CD4-positive, alpha-beta T cell (primary cell): ENCODE measurements at places on chromosomes 2 and 18.

GRCh38 chr2:174325373-174326160 lies 9.2 kb upstream of the SP9 start:
- peak overlapping the region; percentile 47 for H3K4me3 ChIP-seq
- no peak for DNase-seq
- no peak overlapping the region for H3K27ac ChIP-seq
- peaks cover 75% of the 10 kb centered on the region for H3K27me3 ChIP-seq
- H3K36me3 ChIP-seq: no peaks in the 10 kb centered on the region
- peaks cover 31% of the 10 kb centered on the region for H3K4me1 ChIP-seq

GRCh38 chr2:118221536-118222272 lies 133.4 kb downstream of the INSIG2 start:
- H3K27ac ChIP-seq: no peak overlapping the region
- H3K27me3 ChIP-seq: peaks cover 42% of the 10 kb centered on the region
- DNase-seq: no peak
- no peak overlapping the region for H3K4me3 ChIP-seq
- no peaks in the 10 kb centered on the region for H3K36me3 ChIP-seq
- peaks cover 19% of the 10 kb centered on the region for H3K4me1 ChIP-seq

DNA sequence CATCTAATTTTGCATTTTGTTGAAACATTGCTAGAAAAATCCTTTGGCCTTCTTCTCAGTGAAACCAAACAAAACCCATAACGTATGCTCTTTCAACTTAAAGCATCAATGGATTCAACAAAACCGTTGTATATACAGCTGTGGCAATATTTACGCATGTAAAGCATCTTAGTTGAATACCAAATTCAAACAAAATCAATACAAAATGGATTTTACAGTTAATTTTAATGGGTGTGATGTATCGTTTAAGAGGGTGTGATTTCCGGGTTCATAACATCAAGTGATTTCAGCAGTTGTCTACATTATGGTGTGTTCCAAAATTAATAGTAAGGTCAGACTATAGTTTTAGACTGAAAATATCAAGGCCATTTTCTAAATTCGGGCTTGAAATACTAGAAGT lies 198.2 kb downstream of the TGIF1 start:
- H3K36me3 ChIP-seq: no peaks in the 10 kb centered on the region
- no peaks in the 10 kb centered on the region for H3K27me3 ChIP-seq
- no peak for DNase-seq
- H3K4me3 ChIP-seq: no peak overlapping the region

DNA sequence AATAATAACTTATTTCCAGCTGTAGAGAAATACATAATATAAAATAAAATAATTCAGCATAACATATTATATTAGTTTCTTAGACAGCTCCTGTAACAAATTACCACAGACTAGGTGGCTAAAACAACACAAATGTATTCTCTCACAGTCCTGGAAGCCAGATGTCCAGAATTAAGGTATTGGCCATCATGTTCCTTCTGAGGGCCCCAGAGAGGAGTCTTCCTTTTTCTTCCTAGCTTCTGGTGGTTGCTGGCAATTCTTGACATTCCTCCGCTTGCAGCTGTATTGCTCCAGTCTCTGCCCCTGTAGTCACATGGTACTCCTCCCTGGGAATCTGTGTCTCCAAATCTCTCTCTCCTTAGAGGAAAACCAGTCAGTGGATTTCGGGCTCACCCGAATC lies 146.8 kb downstream of the RBM43 start:
- H3K27ac ChIP-seq: no peak overlapping the region
- H3K27me3 ChIP-seq: peaks cover 7% of the 10 kb centered on the region
- H3K4me3 ChIP-seq: no peak overlapping the region
- DNase-seq: no peak
- H3K36me3 ChIP-seq: no peaks in the 10 kb centered on the region

DNA sequence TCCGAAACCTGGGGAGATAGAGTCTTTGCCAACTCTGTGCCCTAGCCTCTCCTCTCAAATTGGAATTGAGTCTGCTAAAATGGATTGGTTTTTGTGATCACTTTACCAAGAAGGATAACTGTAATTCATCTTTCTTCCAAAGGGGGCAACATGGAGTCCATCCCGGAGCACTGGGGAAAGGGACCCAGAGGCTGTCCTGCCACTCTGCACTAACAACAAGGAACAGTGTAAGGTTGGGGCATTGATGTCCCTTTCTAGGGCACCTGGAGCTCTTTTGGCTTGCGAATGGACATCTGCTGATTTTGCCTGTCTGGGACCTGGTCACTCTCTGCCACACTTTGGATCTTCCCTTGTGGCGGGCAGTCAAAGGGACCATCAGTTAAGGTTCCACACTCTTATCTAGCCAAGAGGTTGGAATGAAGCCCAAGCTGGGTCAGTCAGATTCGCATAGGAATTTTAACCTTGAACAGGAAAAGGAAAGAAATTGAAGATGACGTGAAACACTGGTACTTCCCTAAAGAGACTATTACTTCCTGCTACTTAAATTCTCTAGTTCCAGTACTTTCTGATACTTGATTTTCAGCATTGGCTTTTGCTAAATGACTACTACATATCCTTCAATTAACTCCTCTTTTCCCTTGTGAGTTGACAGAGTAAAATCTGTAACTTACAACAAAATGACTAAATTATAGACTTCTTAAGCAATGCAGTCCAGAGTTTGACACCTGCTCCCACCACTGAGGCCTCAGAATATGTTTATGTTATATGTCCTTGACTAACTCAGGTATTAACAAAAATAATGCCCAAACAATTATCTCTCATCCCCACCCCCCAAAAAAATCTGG lies 64.7 kb upstream of the KLF7 start:
- no peak overlapping the region for H3K4me3 ChIP-seq
- no peak overlapping the region for H3K27ac ChIP-seq
- H3K27me3 ChIP-seq: no peaks in the 10 kb centered on the region
- H3K36me3 ChIP-seq: no peaks in the 10 kb centered on the region

DNA sequence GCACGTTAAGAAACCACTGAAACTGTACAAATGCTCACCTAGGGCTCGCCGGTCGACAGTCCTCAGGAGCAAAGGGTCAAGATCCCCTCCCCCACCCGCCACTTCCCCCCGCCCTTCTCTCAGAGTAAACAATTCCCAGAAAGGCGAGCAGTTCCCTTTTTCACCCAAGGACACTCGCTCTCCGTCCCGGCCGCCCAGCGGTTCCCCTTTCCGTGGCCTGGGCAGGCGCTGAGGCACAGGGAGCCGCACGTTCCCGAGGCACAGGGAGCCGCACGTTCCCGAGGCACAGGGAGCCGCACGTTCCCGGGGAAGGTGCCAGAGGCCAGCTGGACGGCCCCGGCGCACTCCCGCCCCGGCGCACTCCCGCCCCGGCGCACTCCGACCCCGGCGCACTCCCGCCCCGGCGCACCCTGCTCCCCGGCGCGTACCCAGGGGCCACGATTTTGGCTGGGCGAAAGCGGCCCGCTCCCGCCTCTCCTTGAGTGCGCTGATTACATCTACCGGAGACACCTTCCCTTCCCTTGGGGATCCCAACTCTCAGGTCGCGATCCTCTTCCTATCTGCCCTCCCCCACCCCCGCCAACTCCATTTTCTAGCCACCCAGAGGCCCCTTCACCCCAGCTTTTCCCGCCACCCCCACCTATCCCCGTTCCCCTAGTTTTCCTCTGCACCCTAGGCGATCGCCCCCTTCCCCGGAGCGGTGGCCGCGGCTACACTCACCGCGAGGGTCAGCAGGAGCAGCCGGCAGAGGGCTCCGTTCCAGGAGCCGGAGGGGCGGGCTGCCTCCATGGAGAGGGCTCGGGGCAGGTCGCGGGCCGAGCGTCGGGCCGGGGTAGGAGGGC lies 817 bp downstream of the DSC2 start:
- DNase-seq: no peak
- H3K27me3 ChIP-seq: peaks cover 16% of the 10 kb centered on the region
- peak overlapping the region; percentile 25 for H3K4me3 ChIP-seq
- no peaks in the 10 kb centered on the region for H3K4me1 ChIP-seq
- no peaks in the 10 kb centered on the region for H3K36me3 ChIP-seq

DNA sequence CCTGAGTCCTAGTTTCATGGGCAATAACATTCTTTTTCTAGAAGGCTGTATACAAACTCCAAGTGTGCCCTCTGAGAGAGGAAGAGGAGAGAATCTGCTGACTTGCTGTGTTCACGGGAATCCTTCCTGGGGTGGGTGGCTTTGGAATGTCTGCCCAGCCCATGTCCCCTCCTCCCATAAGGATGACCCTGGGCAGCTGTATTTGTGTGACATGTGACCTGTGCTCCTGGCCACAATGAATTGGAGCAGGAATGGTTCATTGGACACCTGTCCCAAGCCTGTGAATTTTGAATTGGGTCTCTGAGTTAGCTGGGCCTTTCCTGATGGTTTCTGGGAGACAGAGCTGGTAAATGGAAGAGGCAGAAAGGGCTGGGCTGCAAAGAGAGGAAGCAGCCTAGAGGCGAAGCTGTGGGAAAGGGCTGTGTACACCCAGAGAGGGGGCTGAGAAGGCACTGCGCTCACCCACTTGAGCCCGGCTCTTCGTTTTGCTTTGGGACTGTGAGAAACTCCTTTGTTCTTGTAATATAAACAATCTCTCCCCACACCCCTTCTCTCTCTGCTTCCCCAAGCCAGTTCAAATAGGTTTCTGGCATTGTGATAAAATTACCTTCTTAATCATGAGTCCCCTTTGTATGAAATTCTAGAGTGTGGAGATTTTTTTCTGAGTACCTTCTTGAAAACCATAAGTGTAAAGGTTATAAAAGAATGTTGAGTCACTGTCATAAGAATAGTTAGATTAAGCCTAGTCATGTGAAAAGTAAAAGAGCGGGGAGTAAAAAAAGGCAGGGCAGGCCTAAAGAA lies 49.8 kb downstream of the SLC4A5 start:
- H3K4me3 ChIP-seq: no peak overlapping the region
- DNase-seq: no peak
- no peak overlapping the region for H3K27ac ChIP-seq
- H3K4me1 ChIP-seq: peaks cover 26% of the 10 kb centered on the region
- no peaks in the 10 kb centered on the region for H3K27me3 ChIP-seq

- no peaks in the 10 kb centered on the region for H3K36me3 ChIP-seq
- H3K27ac ChIP-seq: peak overlapping the region; percentile 76
- no peak for DNase-seq
- H3K4me1 ChIP-seq: peaks cover 44% of the 10 kb centered on the region
Measured at GRCh38 chr2:84894131-84894586, 11.3 kb upstream of the TMSB10 start.

DNA sequence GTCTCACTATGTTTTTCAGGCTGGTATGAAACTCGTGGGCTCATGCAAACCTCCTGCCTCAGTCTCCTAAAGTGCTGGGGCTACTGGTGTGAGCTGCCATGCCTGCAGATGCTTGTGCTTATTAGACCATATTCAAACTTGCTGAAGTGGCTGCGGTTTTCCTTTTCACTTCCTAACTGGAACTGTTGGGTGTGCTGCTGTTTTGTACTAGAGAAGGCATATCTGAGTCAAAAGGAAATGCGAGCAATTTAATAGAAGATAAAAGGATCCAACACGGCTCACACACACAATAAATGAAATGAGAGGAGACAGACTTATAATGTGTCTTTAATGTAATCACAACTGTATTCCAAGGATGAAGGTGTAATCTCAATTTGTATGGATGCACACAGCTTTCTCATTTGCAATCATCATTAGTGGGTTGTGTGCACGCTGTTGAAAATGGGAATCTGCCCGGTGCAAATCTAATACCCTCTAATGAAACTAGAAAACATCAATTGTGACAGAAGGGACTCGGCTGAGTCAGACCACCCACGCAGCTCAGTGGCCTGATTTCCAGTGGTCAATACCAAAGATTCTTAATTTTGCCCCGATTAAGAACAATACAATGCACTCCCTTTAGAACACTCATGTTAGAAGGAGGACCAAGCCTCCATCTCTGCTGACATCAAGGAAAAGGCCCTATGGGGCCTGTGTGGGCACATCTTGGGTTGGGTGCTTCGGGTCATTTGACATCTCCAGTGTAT lies 532.7 kb downstream of the TDRD15 start:
- H3K4me3 ChIP-seq: no peak overlapping the region
- H3K36me3 ChIP-seq: no peaks in the 10 kb centered on the region

DNA sequence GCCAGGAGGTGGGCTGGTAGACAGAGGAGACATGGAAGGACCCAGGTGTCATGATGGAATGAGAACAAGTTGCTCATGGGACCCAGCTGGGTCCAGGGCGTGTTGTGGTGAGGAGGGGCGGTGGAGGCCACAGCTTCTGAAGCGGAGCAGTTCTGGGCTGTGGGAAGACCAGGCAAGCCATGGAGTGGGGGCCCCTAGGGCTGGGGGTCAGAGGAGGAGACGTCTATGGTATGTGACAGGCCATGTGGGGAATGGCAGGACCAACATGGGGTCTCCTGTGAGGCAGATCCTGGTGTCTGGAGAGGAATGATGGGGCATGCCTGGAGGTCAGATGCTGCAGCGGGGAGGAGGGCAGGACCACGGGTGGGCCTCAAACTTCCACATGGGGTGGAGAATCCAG lies 16.9 kb downstream of the MYO7B start:
- H3K4me3 ChIP-seq: no peak overlapping the region
- no peaks in the 10 kb centered on the region for H3K36me3 ChIP-seq
- no peak for DNase-seq
- H3K4me1 ChIP-seq: no peaks in the 10 kb centered on the region
- no peak overlapping the region for H3K27ac ChIP-seq
- H3K27me3 ChIP-seq: no peaks in the 10 kb centered on the region

DNA sequence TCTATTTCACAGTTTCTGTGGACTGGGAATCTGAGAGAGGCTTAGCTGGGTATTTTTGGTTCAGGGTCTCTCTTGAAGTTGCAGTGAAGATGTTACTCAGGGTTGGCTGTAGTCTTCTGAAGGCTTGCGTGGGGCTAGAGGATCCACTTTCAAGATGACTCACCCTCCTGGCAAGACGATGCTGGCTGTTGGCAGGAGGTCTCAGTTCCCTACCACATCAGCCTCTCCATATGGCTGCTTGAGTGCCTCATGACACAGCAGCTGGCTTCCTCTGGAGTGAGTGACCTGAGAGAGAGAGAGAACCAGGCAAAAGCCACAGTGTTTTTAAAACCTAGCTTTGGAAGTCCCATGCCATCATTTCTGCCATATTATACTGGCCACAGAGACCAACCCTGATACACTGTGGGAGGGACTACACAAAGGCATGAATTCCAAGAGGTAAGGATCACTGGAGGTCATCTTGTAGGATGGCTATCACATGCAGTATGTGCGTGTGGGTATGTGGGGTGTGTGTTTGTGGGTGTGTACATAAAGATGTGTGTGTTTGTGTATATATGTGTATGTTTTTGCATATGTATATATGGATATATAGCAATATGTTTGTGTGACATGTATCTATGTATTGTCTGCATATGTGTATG lies 25.1 kb downstream of the DNPEP start:
- H3K4me1 ChIP-seq: peaks cover 9% of the 10 kb centered on the region
- no peak overlapping the region for H3K27ac ChIP-seq
- peaks cover 18% of the 10 kb centered on the region for H3K27me3 ChIP-seq
- no peaks in the 10 kb centered on the region for H3K36me3 ChIP-seq
- H3K4me3 ChIP-seq: no peak overlapping the region

GRCh38 chr2:29293830-29294438 lies 178.7 kb downstream of the CLIP4 start:
- no peak overlapping the region for H3K27ac ChIP-seq
- no peak overlapping the region for H3K4me3 ChIP-seq
- H3K36me3 ChIP-seq: no peaks in the 10 kb centered on the region
